ENCODE measurements at places on chromosomes 2 and 18. TPM values are rescaled to one million over a fixed set of nuclear protein-coding genes. Genes with fewer than 3 reads are reported as not detected.

DNA sequence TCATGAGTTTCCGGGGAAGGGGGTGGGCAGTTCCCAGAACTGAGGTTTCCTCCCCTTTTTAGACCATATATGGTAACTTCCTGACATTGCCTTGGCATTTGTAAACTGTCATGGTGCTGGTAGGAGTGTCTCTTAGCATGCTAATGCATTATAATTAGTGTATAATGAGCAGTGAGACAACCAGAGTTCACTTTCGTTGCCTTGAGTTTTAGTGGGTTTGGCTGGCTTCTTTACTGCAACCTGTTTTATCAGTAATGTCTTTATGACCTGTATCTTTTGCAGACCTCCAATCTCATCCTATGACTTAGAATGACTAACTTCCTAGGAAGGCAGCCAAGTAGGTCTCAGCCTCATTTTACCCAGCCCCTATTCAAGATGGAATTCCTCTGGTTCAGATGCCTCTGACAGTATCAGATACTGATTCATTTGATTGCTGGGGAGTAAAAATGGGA is 447.3 kb downstream of the XIRP2 start:
- no peak for DNase-seq

GRCh38 chr2:99342536-99342935 is 5.3 kb downstream of the EIF5B start:
- no peak for DNase-seq

GRCh38 chr2:626491-627339 is 50.5 kb downstream of the TMEM18 start:
- no peak for DNase-seq

DNA sequence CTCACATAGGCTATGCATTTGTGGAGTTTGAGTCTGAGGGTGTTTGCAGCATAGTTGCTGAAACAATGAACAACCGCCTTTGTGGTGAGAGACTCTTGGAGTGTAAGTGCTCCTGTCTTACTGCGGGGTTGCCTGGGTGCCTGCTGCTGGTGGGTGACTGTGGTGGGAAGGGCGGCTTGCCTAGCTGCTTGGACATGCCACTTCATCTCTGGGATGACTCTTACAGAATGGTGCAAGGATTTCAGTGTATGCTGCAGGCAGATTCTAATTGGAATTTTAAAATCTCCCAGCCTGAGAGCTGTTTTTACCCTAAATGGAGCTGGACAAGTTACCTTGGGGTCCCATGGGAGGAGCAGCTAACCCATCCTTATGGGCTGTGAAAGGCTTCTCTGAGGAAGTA is 50.1 kb downstream of the CYP27C1 start:
- no peak for DNase-seq

GRCh38 chr2:58089081-58089480 is 42.5 kb downstream of the VRK2 start:
- no peak for DNase-seq

GRCh38 chr18:10784596-10785202 is 258.9 kb downstream of the NAPG start:
- no peak for DNase-seq

DNA sequence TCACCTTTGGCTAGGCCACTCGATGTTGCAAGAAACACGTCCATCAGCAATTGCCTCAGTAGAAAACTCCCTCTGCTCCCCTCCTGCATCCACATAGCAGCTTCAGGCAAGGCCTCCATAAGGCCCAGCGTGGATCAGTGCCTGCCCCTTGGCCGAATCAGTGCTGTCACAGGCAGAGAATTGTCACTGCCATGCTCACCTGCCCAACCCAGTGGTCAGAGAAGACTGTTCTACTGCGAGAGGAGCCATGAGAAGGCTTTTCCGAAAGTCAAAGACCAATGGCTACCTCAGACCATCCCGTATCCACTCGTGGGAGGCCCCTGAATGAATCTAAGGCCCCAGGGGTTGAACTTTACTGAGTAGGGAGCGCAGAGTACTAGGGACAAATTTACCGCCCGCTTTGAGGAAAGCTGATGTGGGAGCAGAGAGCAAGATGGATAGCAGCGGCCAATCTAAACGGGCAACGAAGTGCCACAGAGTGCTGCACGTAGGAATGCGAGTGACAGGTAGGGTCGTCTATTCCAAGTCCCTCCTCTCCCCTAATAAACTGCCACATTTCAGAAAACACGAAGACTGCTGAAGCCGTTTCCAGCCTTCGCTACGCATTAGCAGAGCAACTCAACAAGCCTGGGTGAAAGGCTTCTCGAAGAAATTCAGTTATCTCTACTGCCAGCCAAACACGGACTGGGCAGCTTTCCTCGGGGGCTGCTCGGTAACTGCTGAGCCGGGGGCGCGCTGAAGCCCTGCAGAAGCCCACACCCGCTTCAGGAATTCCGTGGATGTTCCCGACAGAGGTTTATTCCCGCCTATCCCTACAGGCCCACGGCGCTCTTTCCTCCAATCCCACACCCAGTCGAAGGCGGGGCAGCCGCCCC is 968 bp upstream of the RALBP1 start:
- peak; percentile 92 for DNase-seq

GRCh38 chr18:70276416-70277191 is 12.2 kb upstream of the SOCS6 start:
- no peak for DNase-seq

DNA sequence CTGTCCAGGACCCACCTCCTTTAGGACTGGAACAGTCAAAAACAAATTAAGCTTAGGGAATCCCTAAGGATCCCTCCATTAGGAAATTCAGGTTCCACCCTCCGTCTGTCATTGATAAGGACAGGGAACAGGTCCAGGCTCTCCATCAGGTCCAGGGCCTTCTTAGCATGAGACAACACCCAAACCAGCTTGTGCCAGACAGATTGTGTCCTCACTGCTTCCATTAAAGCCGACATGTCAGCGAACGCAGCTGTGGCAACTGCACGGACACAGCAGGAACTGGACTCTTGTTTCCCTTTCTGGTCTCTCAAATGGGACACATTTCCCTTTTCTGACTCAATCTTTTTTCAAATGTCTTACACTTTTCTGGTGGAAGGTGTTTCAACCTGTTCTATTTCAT is 81.4 kb downstream of the BCL11A start:
- no peak for DNase-seq

DNA sequence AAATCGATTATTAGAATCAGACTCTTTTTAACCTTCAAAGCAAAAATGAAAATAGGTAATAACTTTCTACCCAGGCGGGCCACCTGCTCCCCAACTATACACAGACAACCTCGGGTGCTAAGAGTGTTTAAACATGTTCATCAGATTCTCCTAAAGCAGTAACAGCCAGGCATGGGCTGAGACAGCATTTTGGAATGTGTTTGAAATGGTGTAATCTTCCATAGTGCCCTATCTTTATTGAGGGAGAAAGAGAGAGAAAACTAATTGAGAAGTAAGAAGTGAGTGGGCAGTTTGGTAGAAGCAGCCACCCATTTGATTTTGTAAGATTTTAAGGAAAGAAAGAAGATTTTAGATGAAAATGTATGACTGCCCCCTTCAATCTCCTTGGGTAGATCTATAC is 196.1 kb upstream of the CTAGE1 start:
- DNase-seq = no peak

DNA sequence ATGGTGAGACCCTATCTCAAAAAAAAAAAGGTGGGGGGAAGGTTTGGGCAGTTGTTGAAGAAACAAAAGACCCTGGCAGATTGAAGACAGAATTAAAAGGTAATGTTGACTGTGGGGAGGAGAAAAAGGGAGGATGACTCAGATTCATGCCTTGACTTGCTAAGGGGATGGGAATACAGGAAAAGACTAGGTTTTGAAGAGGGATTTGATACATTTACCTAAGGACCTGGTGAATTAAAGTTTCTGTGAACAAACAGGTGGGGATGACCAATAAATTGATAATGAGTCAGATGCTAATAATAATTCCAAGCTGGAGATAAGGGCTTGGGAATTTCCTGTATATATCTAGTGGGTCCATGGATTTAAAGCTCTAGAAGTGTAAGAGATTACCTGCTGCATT is 27.6 kb downstream of the TTR start:
- DNase-seq = no peak

- no peak for DNase-seq
Measured at GRCh38 chr18:49020621-49021021, 69.9 kb upstream of the SMAD7 start.

DNA sequence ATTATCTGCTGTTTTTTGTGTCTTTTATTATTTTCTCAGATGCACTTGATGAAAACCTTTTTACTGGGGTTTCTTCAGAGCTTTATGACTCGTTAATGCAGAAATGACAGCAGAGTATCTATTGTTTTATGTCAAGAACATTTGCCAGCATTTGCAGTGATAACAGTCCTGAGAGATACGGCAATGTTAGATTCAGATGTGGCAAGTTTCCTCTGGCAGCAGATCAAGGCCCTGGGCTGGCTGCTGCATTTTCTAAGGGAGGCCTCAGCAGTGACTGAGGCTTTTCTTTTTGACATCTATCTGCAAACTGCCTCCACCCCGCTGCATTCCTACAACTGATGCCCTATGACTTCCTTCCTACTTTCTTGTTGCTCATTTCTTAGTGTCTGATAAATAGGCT is 40.2 kb downstream of the EFEMP1 start:
- DNase-seq = no peak

DNA sequence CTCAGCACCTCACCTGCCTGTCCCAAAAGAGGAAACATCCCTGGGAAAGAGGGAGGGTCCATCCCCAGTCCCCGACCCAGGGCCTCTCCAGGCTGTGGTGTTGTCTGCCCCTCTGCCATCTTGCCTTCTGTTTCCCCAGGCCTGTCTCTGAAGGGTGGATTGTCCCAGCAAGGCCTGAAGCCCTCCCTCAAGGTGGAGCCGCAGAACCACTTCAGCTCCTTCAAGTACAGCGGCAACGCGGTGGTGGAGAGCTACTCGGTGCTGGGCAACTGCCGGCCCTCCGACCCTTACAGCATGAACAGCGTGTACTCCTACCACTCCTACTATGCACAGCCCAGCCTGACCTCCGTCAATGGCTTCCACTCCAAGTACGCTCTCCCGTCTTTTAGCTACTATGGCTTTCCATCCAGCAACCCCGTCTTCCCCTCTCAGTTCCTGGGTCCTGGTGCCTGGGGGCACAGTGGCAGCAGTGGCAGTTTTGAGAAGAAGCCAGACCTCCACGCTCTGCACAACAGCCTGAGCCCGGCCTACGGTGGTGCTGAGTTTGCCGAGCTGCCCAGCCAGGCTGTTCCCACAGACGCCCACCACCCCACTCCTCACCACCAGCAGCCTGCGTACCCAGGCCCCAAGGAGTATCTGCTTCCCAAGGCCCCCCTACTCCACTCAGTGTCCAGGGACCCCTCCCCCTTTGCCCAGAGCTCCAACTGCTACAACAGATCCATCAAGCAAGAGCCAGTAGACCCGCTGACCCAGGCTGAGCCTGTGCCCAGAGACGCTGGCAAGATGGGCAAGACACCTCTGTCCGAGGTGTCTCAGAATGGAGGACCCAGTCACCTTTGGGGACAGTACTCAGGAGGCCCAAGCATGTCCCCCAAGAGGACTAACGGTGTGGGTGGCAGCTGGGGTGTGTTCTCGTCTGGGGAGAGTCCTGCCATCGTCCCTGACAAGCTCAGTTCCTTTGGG is 47.2 kb downstream of the BOLA3 start:
- no peak for DNase-seq

- DNase-seq = no peak
Measured at GRCh38 chr2:121858369-121858768, 102.9 kb downstream of the TSN start.

DNA sequence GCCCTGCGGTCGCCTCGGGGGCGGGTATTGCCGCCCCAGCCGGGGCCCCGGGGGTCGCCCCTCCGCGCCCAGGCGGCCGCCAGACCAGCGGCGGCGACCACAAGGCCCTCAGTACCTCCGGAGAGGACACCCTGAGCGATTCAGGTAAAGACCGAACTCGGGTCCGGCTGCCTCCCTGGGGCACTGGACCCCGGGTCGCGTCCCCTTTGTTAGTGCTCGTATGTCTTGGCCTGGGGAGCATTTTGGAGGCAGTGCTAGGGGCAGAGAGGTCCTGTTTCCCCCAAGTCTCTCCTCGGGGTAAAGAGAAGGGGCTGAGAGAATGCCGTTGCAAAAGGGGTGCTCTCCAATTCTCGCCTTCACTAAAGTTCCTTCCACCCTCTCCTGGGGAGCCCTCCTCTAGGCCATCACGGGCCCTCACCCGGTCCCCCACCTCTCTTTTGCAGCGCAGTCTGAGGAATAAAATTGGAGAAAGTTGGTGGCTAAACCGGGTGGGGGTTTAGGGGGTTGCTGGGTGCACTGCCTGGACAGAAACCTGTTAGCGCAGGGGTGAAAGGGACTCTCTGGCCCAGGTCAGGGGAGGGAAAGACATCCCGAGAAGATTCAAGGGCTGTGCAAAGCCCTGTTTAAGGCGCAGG is 2.5 kb downstream of the MYCN start:
- DNase-seq = no peak

The TANC1 gene
- total RNA-seq = 62.7 TPM

The GCG gene
- not detected for total RNA-seq

The SNORC gene
- under 0.01 TPM for total RNA-seq

The BOLA3 gene
- 44.4 TPM for total RNA-seq

The STPG4 gene
- not detected for total RNA-seq

The MCM6 gene
- total RNA-seq = 9.2 TPM

The ZNF2 gene
- 3.1 TPM for total RNA-seq
